ENCODE measurements at places on chromosomes 5 and 9. TPM values are rescaled to one million over a fixed set of nuclear protein-coding genes. Genes with fewer than 3 reads are reported as not detected.

DNA sequence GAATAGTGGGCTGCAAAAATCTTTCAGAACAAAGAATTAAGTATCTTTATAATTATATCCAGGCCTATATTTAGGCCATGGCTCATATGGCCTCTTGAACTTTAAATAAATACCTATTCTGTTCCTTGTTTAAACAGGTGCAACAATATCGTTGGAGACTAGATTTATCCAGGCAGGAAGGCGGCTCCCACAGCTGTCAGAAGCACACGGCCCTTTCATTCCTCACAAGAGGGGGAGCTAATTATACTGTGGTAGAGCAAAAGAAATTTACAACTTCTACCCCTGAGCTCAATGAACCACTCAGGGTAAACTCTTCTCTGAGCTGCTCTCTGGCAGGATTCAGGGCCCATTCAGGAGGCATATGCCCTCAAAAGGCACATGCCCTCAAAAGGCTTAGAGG, 31.3 kb downstream of the TMEM174 start:
- H3K36me3 ChIP-seq, result peaks cover 18% of the 10 kb centered on the region
- DNase-seq, result no peak
- no peak overlapping the region for H3K27ac ChIP-seq
- peaks cover 34% of the 10 kb centered on the region for H3K27me3 ChIP-seq
- peaks cover 9% of the 10 kb centered on the region for H3K4me1 ChIP-seq

DNA sequence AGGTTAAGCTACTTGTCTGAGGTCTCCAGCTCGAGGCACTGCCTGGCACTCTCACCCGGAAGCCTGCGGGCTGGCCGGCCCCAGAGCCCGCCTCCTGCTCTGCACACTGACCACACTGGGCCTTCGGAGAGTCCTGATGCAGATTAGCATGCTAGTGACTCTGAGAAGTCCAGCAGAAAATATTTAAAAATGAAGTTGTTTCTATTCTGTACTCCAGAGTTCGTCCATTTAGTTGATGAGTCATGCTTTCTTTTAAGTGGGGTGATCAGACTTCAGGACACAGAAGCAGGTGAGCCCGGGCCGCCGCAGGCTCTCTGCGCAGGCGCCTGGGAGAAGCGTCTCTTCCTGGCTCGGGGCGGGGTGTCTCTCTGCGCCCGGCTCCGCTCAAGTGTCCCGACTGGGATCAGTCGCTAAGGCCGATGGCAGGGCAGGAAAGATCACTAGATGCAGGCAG, 32.5 kb downstream of the FAM240B start:
- H3K4me3 ChIP-seq, result no peak overlapping the region
- peaks cover 10% of the 10 kb centered on the region for H3K4me1 ChIP-seq
- H3K27ac ChIP-seq, result no peak overlapping the region

DNA sequence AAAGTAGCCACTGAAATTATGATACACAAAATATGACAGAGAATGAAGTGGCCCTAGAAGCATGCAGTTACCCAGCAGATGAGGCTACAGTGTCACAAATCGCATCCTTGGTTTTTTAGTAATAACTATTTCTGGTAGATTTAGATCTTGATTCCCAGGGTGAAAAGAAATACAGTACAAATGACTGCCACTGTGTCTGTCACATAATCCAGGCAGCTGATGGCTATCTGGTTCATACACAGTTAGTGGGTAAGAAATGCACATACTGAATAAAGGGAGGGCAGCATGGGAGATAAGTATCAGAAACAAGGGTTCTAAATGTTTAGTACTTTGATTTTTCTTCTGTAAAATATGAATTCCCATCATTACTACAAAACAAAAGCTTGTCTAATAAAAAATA, 41.5 kb downstream of the POC5 start:
- no peaks in the 10 kb centered on the region for H3K27me3 ChIP-seq
- no peak for DNase-seq
- H3K27ac ChIP-seq, result no peak overlapping the region
- peaks cover 2% of the 10 kb centered on the region for H3K4me1 ChIP-seq

GRCh38 chr5:168831383-168831782, 252.2 kb upstream of the PANK3 start:
- no peaks in the 10 kb centered on the region for H3K4me1 ChIP-seq
- H3K4me3 ChIP-seq, result no peak overlapping the region
- peaks cover 9% of the 10 kb centered on the region for H3K27me3 ChIP-seq
- no peak overlapping the region for H3K27ac ChIP-seq

The CBY3 gene
- total RNA-seq, result not detected

The CAVIN4 gene
- total RNA-seq, result 0.76 TPM

The CFAP90 gene
- total RNA-seq, result not detected

The FOXD4L6 gene
- not detected for total RNA-seq

The AGGF1 gene
- total RNA-seq, result 20.6 TPM
